ENCODE measurements at places on chromosomes 1 and 21.

- DNase-seq = no peak
Measured at GRCh38 chr1:89211035-89211634, 12.4 kb upstream of the GBP4 start.

DNA sequence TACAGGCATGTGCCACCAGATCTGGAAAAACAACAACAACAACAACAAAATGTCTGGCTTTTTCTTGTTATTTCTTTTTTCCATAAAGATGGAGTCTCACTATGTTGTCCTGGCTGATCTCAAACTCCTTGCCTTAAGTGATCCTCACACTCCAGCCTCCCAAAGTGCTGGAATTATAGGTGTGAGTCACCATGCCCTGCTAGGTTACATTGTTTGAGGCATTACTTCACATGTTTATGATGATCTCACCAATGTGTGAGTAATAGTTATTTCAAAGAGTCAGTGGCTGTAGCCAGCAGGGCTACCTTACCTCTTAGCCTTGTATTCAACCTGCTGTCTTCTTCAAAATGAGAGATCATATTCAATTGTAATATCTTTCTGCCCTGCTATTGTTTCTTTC is 445.7 kb downstream of the AMY1C start:
- no peak for DNase-seq

DNA sequence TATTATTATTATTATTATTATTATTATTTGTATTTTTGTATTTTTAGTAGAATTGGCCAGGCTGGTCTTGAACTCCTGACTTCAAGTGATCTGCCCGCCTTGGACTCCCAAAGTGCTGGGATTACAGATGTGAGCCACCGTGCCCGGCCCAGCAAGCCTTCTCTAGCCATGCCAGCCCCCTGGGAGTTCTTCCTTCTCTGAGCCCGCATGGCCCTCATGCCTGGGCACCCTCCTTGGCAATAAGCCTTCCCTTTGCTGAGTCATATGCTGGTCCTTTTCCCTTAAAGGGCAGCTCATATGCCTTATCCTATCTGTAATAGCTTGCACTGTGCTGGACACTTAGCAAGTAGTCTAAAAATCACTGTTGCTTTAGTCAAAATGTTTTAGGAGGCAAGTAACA is 8.5 kb upstream of the NBL1 start:
- DNase-seq = peak; percentile 68

DNA sequence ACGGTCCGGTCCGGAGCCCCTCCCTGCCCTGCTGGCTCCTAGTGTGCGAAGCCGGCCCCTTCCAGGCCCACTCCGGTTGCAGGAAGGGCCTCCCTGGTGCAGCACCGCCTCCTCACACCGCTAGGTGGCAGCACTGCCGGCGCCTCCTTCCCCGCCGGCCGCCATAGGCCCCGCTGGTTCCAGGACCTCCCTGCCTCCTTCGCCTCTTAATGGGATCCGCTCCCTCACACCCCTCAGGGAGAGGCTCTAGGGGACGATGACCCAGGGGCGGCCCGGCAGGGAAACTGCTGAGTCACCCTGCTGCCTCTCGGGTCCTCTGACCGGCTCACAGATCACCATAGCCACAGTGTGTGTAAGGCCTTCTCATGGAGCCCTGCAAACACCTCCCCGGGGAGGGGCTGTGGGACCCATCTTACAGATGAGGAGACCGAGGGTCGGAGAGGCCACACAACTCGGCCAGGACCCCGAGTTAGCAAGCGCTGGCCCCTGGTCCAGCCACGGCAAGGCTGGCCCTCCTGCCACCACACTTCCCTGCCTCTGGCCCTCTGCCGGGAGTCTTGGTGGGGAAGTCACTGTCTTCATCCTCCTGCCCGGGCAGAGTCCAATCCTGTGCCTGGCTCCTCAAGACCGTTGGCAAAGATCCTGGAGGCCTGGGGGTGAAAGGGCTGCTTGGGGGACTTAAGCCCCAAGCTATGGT is 1.6 kb upstream of the AJAP1 start:
- DNase-seq = peak; percentile 89

- DNase-seq = no peak
Measured at GRCh38 chr1:1128454-1129139, 12.7 kb upstream of the C1orf159 start.

DNA sequence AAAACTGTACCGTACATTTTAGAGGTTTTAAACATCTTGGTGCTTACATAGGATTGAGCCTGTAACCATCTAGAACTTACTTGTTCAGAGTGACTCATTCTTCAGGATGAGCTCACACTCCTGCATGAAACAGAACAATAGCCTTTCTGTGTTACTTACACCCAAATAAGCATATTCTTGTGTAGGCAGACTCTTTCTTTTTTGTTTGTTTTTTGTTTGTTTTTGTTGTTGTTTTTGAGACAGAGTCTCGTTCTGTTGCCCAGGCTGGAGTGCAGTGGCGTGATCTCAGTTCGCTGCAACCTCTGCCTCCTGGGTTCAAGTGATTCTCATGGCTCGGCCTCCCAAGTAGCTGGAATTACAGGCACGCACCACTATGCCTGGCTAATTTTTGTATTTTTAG is 3.8 kb upstream of the CA6 start:
- DNase-seq = no peak

DNA sequence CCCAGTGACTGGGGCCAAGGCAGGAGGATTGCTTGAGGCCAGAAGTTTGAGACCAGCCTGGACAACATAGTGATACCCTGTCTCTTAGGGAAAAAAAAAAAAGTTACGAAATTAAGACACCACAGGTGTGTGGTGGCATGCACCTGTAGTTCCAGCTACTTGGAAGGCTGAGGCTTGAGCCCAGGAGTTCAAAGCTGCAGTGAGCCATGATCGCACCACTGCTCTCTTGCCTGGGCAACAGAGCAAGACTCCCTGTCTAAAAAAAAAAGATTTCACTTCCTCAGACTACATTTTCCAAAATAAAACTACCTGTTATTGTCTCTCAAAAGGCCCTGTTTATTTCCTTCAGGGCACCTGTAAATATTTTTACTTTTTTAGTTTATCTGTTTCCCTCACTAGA is 4.7 kb upstream of the STK40 start:
- no peak for DNase-seq

DNA sequence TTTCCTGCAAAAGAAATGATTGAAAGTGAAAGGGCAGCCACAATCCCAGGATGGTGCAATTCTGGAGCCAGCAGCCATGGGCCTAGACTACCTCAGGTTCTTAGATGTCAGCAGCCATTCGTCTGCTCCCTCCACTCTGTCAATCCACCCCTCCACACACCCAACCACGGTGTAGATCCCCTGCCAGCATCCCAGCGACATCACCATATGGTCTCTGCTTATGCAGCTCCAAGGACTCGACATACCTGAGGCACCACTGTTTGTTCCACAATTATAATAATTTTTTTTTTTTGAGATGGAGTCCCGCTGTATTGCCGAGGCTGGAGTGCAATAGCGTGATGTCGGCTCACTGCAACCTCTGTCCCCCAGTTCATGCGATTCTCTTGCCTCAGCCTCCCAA is 6.5 kb downstream of the SYNC start:
- DNase-seq = peak; percentile 68

GRCh38 chr21:44729336-44730027 is 18.1 kb upstream of the TSPEAR start:
- DNase-seq = no peak

GRCh38 chr21:46127239-46128105 is 27.9 kb downstream of the FTCD start:
- no peak for DNase-seq

- no peak for DNase-seq
Measured at GRCh38 chr1:175250027-175250426, 57.5 kb upstream of the KIAA0040 start.

GRCh38 chr1:245051349-245052221 is 103.2 kb upstream of the KIF26B start:
- no peak for DNase-seq

- peak; percentile 91 for DNase-seq
Measured at GRCh38 chr1:214552174-214552608, 789 bp upstream of the PTPN14 start.

GRCh38 chr1:112188611-112189010 is 199.1 kb upstream of the KCND3 start:
- no peak for DNase-seq

DNA sequence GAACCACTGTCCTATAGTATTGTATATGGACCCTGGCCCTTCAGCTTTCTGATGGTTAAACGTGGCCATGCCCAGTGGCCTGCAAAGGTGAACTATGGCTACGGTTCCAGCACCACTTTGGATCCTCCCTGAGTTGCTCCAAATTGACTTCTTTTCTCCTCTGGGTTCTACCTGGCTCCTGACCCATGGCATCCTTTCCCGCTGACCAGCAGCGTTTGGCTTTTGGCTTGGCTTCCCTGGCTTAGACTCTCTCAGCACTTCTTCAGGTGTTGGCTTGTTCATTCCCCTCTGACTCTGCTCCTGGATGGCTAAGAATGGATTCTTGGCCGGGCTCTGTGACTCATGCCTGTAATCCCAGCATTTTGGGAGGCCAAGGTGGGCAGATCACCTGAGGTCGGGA is 152.9 kb downstream of the CNIH3 start:
- no peak for DNase-seq

- no peak for DNase-seq
Measured at GRCh38 chr1:203152158-203153034, 23.2 kb downstream of the MYBPH start.

DNA sequence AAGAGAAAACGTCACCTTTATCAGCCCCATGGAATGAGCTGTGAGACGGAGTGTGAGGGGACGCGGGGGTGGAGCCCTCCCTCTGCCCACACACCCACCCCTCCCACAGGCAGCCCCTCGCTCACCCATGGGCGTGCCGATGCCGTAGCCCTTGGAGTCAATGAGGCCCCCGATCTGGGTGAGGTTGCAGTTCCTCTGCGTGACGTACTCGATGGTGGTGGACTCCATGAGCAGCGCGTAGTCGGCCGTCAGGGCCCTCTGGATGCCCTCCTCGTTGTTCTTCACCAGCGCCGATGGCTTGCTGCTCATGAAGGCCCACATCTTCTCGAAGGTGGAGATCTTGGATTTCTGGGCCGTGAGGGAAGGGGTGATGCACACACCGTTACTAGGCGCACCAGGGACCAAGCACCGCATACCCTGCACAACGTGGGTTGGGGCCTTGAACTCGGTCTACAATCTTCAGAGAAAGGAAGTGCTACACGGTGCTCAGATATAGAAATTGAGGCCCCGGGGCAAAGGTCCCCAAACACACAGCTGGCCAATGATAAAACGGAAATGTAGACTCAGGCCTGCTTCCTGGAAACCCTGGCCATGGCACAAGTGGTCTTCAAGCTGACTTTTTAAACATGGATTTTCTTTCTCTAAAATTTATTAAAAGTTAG is 228.2 kb downstream of the GRIK3 start:
- no peak for DNase-seq

- DNase-seq = no peak
Measured at GRCh38 chr1:3060127-3060526, 8.9 kb upstream of the PRDM16 start.

- peak; percentile 95 for DNase-seq
Measured at GRCh38 chr1:30707412-30708360, 15.7 kb downstream of the MATN1 start.

DNA sequence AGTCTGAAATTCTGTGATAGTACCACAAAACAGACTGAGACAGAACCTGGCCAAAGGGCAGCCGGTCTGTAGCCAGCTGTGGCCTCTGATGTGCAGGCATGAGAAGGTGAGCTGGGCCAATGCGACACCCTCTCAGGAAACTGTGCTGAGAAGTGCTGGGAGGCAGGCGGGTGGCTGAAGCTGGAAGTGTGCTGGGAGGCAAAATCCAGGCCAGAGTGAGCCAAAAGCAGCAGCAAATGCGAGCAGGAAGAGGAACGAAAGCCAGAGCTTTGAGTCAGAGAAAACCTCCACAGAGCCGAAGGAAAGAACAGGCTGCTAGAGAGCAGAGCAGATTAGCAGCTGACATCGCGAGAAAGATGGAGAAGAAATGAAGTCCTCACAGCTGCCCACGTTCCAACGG is 10.2 kb upstream of the ATP13A2 start:
- DNase-seq = no peak

- DNase-seq = no peak
Measured at GRCh38 chr1:49036700-49037099, 260.0 kb upstream of the BEND5 start.

DNA sequence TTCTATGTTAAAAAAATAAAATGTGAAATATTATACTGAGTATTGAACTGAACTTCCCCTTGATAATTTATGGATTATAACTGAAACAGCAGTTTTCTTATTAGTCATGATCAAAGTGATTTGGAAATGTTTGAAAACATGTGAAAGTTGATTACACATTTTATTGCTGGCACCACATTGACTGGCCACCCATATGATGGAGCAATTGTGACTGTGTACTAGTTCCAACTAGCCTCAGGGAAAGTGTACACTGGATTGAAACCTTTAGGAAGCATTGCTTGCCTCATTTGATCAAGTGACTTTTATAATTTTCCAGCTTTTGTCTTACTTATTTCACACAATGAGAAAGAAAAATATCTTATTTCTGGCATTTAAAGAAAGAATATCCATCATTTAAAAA is 128.0 kb upstream of the ADGRL2 start:
- DNase-seq = no peak

GRCh38 chr1:236759252-236759859 is 35.7 kb upstream of the MTR start:
- no peak for DNase-seq

DNA sequence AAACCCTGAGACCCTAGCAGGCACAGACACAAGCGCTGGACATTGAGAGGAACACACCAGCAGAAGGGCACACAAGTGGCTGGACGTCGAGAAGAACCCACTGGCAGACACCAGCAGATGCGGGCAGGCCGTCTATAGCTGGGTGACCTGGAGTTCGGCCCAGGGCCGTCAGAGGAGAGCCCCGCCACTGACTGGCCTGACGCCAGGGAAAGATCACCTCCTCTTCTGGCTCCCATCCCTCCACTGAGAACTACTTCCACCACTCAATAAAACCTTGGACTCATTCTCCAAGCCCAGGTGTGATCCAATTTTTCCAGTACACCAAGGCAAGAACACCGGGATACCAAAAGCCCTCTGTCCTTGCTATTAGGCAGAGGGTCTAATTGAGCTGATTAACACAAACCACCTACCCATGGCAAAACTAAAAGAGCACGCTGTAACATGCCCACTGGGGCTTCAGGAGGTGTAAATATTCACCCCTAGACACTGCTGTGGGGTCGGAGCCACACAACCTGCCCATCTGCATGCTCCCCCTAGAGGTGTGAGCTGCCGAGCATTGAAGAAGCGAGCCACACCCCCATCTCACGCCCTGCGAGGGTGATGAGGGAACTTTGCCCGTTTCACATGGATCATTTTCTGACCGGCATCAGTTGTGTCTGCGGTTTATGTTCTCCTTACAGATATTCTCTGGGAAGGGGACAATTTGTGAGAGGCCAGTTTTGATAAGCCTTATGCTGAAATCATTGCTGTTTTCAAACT is 104.8 kb downstream of the HLX start:
- no peak for DNase-seq

- DNase-seq = no peak
Measured at GRCh38 chr1:93349231-93350135, 3.8 kb downstream of the DR1 start.

- no peak for DNase-seq
Measured at GRCh38 chr1:206524739-206525364, 17.5 kb downstream of the RASSF5 start.

Measured in lower leg skin (tissue), 4 donors.